ENCODE measurements at places on chromosomes 5 and 9.
A peak's percentile ranks its signal among the peaks of the same experiment; 100 is the strongest.

GRCh38 chr5:126875303-126875785 is 98.4 kb downstream of the LMNB1 start:
- peak; percentile 57 for DNase-seq

GRCh38 chr9:104993291-104993963 is 65.5 kb upstream of the ABCA1 start:
- DNase-seq, result peak; percentile 60

GRCh38 chr5:67257500-67257899 is 60.9 kb upstream of the CD180 start:
- DNase-seq, result no peak

GRCh38 chr5:122183098-122183787 is 53.9 kb downstream of the ZNF474 start:
- DNase-seq, result peak; percentile 55

- DNase-seq, result no peak
These were observed 82.4 kb downstream of the AK8 start for GRCh38 chr9:132795511-132796303.

- no peak for DNase-seq
These were observed 136.9 kb upstream of the EGFLAM start for GRCh38 chr5:38121420-38121819.

GRCh38 chr5:66472010-66472409 is 124.2 kb upstream of the MAST4 start:
- DNase-seq, result no peak

DNA sequence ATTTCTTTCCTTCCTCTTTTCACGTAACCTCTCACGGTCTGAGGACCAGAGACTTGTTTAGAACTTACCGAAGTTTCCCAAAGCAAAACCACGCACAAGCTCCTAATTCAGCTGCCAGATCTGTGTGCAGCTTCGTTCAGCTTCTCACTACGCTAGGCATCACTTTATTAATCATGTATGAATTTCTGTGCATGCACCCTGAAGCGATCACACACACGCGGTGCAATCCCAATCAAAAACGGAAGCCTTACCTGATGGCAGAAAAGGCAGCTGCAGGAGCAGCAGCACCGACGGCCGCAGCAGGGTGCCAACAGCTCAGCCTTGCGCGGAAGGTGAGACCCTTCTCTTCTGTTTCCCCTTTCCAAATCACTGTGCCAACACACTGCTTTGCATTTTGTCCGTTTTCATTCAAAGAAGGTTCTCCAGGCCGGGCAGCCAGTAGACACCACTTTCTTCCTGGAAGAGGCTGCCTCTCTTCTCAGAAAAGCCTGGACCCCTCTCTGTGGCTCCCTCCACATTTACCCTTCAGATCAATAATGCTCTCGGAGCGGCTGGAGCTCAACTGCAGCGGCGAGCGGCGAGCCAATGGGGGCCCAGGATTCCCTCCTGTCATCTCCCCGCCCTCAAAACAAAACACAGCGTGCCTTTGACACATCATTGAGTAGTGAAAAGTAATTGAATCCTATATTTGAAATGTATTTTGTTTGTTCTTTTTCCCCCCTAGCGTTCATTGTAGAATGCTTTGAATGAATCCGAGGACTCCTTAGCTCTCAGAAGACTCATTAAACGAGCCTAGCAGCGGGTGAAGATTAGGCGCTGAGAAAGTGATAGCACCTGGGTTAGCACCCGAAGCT is at the start of gene CDH12:
TSS of gene CDH12 (minus strand) at position 538 of the 854 bp plus-strand sequence.
- peak; percentile 20 for DNase-seq

All from femur (tissue), 1 donor.